Bone marrow (tissue), 2 donors: ENCODE measurements at places on chromosomes 3 and 15.

DNA sequence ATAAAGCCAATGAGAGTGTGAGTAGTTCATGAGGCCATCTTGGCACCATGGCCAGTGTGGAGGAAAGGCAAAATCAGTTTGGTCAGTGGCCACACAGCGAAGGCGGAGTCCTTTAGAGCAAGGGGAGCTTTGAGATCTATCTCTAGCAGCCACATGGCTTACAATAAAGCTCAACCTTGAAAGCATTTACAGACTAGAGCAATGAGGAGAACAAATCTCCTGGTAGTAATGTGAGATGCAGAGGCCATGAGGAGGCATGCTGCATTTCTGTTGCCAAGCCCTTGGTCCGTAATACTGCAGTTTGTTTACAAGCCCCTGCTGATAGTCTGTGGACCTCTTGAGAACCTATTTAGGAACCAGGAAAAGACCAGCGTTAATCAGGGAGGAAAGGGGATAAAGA, 381.5 kb upstream of the C2CD4B start:
- no peak for DNase-seq

GRCh38 chr3:65751123-65751700, 287.5 kb downstream of the MAGI1 start:
- DNase-seq, result no peak

DNA sequence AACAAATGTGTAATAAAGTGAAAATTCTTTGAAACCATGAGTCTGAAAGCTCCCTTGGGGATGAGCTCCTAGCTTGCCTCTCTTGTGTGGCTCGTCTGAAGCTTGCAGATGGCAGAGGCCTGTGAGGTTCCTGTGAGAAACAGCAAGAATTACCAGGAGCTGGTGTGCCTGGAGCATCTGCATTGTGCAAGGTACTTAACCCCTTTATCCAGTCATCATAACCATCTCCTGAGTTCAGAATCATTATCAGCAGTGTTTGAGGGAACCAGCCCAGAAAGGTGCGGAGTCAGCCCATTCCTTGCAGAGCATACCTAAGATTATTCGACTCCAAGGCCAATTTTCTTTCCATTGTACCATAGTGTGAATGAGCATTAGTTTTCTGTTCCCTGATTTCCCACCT, 51.7 kb upstream of the TRA2B start:
- no peak for DNase-seq

DNA sequence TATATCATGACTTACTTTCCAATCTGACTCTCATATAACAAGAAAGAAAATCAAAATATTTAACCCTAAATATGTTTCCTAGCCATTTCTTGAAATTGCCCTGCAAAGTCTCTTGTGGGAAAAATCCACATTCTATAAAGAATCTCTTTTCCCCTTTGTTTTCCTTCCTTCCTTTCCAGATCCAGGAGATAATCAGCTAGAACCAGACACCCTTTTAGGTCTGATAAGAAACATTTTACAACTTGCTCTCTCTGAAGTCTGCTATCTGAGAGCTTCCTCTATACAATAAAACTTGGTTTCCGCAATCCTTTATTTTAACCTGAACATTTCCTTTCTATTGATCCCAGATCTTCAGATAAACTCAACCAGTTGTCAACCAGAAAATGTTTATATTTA, 100.5 kb upstream of the RNU6-1 start:
- no peak for DNase-seq

DNA sequence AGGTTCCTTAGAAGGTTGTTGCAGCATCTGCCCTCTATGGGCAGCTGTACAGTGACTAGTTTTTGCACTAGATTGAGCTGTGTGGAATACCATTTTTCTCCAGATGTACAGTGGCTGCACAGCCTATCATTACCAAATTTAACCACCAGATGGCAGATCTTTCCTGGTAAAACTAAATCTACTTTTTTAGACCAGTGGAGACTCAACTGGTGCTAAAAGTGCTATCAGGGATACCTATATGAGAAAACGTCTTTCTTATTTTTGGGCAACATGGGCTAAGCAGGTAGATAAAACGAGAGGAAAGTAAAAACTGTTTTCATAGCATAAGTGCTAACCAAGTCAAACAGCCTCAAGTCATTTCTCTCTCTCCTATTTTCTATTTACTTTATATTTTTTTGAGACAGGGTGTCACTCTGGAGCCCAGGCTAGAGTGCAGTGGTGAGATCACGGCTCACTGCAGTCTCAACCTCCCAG, 21.2 kb downstream of the IGSF10 start:
- no peak for DNase-seq

DNA sequence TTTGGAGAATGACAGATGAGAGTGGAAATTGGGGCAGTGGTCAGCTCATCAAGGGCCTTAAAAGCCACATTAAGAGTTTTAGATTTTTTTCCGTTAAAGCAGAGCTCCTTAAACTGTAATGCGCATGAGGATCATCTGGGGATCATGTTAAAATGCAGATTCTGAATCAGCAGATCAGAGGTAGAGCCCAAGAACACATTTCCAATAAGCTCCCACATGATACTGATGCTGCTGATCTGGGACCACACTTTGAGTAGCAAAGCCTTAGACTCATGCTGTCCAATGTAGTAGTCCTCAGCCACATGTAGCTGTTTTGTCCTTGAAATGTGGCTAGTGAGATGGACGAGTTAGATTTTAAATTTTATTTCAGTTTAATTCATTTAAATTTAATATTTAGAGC, 26.3 kb upstream of the POMGNT2 start:
- no peak for DNase-seq

DNA sequence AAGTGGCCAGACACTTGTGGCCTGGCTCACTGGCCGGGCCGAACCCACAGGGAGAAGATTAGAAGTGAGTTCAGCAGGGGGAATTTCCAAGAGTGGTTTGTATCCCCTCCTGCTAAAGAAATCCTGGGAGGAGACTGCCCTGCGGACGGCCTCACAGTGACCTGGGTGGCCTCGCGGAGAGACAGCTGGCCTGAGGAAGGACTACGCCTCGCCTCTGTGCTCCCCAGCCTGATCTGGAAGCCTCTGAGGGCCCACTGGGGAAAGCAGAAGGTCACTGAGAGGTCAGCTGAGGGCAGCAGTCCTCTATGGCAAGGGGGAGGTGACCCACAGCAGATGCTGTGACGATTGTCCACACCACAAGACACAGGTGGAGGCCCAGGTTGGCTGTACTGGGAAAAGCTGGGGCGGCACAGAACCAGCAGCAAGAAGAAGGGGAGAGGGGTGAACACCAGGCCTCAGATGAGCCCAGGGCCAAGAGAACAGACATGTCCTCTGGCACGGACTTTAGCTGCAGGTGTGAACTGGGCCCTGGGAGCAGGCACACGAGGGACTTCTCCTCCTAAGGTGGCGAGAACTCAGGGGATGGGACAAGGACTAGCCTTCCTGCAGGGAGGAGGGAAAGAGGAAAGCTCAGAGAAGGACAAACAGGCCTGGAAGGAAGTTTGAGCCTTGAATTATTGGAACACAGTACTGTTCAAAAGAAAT, 37.2 kb upstream of the DLG1 start:
- no peak for DNase-seq
